GM18507 (cell line): ENCODE measurements at places on chromosomes 11 and 22.

GRCh38 chr11:106679581-106679980 lies 338.7 kb downstream of the GUCY1A2 start:
- DNase-seq = no peak

- no peak for DNase-seq
These were observed 85.5 kb downstream of the MORC2 start for GRCh38 chr22:30882974-30883533.

DNA sequence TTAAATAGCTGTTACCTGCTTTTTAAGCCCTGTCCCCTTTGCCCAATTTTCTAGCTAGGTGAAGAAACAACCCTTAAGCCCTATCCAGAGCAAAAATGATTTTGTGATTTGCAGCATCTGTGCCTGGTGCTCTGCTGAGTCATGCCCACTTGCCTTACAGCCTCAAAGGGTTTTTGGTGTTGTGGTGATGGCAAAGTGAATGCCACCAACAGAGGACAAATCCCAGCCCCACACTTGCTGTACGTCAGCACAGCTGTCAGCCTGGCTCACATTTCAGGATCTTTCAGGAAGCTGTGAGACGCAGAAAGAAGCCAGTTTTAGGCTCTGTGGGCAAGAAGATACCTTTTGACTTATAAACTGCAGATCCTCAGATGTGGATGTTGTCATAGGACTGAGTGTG lies 401.7 kb downstream of the TENM4 start:
- DNase-seq = no peak

DNA sequence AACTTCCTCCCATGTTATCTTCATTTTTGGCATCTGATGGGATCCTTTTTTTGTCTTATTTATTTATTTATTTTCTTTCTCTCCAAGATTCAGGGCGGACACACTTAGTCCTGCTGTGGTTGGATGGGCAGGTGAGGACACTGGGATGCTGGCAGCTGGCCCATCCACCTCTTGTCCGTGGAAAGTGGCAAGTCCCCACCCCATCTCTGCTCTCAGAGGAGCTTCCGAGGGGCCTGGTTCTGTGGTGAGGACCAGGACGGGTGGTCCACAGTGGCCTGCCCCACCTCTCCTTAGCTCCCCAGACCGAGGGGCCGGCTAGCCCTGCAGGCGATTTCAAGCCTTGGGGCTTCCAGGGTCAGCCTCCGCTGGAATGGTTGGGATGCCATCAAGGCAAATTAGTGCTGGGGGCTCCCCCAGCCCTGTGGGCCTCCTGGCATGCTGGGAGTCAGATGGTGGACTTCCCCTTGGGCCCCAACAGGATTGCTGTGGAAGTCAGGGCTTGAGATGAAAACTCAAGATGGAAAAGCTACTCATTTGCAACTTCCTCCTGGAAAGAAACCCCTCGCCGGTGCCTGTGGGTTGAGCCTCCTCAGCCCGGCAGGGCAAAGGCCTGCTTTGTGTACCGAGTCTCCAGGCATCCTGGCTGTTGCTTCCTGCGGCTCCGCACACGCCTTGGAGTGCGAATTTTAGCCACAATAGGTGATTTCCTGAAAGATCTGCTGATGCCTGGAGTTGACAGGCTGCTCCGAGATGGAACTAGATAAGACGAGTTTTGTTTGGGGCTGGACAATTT lies 31.2 kb upstream of the LINC01488 start:
- no peak for DNase-seq

DNA sequence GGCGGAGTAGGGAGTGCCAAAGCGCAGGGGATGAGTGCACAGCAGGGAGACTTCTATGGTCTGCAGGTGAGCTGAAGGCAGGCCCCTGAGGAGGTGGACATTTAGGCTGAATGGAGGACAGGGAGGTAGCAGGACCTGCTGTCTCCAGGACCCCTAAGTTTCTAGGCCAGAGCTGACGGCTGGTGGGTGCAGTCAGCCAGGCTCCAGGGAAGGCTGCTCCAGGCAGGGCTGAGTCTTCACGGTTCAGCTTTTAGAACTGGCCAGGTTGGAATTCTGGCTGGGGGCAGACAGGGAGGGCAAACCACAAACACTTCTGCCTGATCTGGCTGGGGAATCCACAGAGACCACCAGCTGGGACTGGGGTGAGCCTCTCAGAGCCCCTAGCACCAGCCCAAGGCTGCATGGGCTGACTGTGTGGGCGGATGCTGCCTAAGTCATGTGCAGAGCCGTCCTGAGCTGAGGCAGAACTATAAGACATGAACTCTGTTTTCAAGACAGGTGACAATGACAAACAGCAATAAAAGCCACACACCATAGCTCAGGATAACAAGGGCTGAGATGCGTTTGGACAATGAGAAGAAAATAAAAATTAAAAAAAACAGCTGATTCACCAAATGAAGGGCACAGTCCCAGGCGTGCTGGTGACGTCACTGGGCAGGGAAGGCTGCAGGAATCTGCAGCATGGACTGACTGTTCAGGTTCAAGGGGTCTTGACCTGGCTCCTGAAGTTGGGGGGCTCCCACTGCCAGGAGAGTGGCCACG lies 10.4 kb upstream of the MALAT1 start:
- DNase-seq = no peak

DNA sequence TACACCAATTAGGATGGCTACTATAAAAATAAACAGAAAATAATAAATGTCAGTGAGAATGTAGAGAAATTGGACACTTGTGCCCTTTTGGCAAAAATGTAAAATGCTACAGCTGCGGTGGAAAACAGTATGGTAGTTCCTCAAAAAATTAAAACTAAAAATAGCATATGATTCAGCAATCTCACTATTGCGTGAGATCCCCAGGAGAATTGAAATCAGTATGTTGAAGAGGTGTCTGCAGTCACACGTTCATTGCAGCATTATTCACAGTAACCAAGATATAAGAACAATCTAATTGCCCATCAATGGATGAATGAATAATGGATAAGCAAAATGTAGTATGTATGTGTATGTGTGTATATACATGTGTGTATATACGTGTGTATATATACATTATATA lies 6.8 kb downstream of the OR52N2 start:
- no peak for DNase-seq

DNA sequence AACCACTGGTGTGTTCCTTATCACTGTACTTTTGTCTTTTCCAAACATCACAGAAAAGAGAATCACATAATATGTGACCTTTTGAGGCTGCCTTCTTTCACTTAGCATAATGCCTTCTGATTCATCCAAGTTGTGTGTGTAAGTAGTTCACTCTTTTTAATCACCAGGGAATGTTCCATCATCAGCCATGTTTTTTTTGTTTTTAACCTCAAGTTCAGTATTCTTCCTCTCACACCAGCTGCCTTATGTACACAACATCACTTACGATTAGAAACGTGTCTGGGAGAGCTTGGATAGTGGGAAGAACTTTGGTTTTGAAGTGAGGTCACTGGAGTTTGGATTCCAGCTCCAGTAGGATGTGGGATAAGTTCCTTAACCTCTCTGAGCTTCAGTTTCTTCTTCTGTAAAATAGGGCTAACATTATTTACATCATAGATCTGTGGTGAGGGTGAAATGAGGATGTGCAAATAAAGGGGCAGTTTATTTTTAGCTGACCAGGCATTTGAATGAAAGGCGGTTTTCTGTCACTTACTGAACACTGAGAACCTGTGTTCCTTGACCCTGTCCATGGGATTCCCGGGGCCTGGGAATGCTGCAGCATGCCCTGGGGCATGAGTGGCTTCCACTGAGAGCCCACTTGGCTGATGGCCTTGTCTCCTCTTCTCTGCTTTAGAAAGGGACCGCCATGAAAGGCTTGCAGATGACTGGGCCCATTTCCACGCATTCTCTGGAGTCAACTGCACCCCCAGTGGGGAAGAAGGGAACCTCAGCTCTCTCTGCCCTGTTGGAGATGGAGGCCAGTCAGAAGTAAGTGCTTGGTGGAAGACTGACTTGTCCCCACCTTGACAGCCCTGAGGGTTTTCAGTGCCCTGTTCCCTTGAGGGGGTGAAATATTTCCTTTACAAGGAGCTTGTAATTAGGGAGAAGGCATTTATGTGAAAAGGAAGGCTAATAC lies 92.6 kb downstream of the DEPDC5 start:
- no peak for DNase-seq

GRCh38 chr11:74371269-74372052 lies 26.8 kb downstream of the PGM2L1 start:
- DNase-seq = no peak

DNA sequence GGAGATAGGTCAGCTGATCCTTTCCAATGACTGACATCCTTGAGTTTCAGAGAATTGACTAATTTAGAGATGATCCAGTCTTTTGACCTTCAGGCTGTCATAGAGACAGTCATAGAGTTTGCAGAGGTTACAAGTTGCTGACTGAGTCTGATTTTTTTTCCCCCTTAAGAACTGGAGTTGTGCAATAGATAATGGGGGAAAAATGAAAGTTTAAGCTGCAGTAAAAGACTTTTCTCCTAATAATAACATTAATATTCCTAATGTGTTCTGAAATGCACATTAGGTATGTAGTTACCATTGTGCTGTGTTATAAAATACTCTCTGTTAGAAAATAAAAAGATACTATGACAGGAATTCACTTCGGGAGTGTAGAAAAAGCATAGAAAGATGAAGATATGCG lies 876.9 kb upstream of the RAG2 start:
- no peak for DNase-seq

GRCh38 chr11:7552666-7553065 lies 38.9 kb downstream of the PPFIBP2 start:
- no peak for DNase-seq
